ENCODE measurements at places on chromosomes 4 and X.

DNA sequence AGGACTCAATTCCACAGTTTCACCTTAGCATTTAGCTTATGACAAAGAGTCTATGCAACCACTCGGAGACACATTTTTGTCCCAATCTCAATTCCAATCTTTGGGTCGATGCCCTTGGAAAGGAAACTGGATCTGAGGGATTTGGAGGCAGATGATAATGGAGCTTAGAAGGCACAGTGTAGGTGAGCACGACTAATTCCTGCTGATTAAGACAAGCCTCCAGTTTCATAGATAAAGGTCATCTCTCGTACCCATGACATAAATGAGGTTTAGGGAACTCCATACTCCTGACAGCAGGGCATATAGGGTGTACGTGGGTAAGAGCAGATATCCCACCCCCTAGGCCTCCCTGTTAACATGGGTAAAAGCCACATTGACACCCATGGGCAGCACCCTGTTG is 24.4 kb upstream of the ZNF718 start:
- DNase-seq: no peak

DNA sequence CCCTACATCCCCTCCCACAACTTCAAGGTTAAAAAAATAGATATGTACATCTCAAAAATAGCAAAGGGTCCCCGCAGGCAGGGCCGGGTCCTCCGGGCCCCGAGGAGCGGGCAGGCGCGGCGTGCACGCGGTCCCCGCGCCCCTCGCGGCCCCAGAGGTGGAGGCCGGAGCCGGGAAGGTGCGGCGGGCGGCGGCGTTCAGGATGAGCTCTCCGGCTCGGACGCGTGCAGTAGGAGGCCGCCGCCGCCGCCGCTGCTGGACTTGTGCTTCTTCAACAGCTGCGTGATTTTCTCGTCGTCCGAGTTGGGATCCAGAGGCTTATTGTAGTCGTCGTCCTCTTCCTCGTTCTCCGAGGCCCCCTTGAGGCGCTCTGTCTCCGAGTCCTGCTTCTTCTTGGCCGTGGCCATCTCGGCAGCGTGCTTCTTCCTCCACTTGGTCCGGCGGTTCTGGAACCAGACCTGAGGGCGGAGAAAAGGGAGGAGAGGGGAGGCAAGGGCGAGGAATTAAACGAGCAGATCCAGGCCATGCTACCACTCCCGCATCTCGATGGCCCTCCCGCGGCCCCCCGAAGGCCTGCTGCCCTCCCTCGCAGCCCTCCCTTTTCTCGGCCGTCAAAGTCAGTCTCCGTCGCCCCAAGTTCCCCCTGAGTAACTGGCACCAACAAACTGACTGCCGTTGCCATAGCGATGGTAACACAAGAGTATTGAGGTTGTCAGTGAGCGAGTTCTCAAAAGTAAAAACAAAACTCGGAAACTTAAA is 5.8 kb downstream of the NKX6-1 start:
- DNase-seq: no peak

DNA sequence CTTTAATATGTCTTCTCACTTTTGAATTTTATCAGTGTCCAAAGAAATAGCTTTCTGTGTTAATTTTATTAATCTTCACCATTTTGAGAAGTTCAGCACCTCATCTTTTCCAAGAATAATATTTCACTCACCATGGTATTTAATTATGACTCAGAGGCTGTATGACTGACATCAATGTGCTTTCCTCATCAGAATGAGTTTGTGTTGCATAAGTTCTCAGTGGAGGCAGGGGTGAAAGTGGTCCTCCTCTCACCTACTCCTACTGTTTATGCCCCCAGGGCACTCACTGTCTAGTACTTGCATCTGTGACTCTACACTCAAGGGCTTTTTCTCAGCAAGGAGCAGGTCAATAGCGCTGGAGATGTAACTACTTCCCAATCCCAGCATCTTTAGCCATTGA is 905.3 kb upstream of the INTU start:
- DNase-seq: no peak

- peak; percentile 22 for DNase-seq
These were observed 26.7 kb upstream of the RBM47 start for GRCh38 chr4:40656201-40656863.

GRCh38 chr4:53227451-53227850 is 138.4 kb downstream of the SCFD2 start:
- no peak for DNase-seq

DNA sequence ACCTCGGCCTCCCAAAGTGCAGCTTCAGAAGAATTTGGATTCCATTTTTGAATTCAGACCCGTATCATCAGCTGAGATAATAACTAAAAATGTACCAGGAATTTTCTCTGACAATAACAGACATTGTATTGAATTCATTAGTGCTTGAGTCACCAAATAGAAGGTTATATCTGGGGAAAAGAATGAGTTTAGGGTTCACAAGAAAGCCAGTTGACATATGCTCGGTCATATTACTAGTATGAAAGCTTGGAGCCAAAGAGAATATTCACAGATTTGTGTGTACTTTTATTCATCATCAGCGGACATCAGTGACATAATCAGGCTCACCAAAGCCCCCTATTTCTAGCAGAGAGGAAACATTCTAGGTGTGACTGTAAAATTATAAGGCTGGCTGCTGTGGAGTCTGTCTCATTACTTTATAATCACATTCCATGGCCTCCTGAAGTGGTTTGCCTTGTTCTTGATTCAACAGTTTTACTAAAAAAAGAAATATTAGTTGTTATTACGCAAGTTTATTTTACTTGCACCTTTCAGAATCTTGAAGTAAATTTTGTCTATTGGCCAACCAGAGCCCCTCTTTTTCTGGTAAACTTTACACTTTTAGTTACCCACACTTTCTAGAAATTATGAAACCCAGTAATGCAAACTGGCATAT is 14.6 kb upstream of the DCTD start:
- no peak for DNase-seq

GRCh38 chr4:24112466-24112865 is 222.6 kb upstream of the PPARGC1A start:
- DNase-seq: no peak

- DNase-seq: no peak
These were observed 1.0 kb downstream of the PNMA3 start for GRCh38 chrX:153057281-153057680.

GRCh38 chr4:82213485-82214417 is 160.0 kb downstream of the HNRNPD start:
- no peak for DNase-seq

DNA sequence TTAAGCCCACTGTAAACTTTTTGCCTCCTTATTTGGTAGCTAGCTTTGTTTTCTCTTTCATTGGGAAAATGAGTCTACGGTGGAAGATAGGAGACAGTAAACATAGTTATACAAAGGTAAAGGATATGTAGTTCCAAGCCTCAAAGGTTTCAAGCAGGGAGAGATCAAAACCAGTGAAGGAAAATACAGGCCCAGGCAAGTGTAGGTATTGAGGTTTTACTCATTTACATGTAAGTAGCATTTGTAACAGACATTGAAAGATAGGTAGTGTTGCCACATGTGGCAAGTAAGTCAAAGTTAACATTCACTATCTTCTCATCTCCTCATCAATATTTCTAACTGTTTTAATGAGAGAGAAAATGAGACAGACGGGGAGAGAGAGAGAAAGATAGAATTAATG is 136.5 kb downstream of the RTL3 start:
- DNase-seq: no peak

DNA sequence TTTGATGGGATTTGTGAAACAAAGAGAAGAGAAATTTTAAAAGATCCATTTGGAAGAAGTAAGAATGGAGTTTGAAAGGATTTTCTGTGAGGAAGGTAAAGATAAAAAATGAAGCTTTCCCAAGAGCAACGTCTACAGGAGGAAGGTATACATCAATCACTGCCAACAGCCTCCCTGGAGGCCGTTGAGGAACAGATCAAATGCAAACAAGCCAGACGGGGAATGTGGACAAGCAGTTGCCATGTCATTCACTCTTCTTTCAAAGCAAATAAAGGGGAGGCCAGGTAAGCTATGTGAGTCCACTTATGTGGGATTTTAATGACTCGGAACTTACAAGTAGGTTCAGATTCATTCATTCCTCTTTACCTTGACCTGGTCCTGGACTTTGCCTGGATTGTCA is 1020.5 kb upstream of the AGA start:
- no peak for DNase-seq

GRCh38 chrX:46463682-46464081 is 81.5 kb downstream of the ZNF674 start:
- DNase-seq: no peak

GRCh38 chrX:113741744-113742143 is 842.1 kb upstream of the HTR2C start:
- no peak for DNase-seq

- DNase-seq: no peak
These were observed 238.4 kb upstream of the CTSO start for GRCh38 chr4:156192033-156192432.
